ENCODE measurements at places on chromosomes 13 and 19.

DNA sequence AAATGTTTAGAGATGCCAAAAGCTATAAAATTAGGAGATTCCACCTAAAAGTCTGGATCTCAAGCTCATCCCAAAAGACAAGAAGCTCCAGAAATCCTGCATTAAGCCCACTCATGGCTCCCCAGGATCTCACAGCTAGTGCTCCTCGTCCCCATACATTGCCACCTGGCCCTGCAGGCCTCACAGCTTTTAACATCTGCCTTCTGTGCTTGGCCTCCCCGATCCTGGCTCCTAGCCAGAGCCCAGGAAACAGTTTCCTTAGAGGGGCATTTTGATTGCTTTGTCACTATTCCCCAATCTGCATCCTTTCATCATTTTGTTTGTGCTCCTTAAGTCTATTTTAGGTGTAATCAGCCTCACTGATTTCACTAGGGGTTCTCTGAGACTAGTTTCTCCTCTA lies 14.5 kb upstream of the DCT start:
- no peak for DNase-seq

- DNase-seq, result no peak
Measured at GRCh38 chr19:44647144-44647543, 3.4 kb downstream of the PVR start.

DNA sequence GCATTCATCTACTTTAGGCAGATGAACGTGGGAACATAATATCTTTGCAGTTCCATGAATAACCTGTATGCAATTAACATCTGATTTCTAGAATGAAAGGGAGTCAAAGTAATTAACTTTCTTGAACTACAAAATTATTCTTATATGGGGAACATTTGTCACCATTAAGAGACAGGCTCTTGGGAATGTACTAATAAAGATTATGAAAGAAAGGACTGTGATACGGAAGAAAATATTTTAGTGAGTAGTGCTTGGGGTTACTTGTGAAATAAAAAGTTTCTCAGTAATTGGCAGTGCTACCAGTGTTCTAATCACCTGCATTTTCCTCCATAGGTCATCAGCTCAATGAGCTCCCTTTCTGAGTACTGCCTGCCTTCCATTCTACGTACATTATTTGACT lies 85.4 kb downstream of the FRY start:
- no peak for DNase-seq

DNA sequence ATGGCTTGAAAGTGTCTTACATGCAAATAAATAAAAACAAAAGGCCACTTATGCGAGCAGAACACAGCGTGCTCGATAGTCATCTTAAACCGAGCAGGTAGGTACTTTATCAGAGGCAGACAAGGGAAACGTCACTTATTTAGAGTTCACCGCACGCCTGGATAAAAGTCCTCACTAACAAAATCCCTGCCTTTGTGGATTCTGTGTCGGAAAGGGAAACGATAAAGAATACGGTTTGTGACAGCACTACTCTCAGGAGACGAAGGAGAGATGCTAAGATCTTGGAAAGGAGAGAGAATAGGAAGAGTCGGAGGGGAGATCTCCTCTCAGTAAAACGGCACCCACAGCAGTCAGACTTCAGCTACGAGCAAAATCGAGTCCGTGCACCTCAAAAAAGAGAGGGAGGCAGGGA lies 581 bp downstream of the RCBTB1 start:
- DNase-seq, result no peak

DNA sequence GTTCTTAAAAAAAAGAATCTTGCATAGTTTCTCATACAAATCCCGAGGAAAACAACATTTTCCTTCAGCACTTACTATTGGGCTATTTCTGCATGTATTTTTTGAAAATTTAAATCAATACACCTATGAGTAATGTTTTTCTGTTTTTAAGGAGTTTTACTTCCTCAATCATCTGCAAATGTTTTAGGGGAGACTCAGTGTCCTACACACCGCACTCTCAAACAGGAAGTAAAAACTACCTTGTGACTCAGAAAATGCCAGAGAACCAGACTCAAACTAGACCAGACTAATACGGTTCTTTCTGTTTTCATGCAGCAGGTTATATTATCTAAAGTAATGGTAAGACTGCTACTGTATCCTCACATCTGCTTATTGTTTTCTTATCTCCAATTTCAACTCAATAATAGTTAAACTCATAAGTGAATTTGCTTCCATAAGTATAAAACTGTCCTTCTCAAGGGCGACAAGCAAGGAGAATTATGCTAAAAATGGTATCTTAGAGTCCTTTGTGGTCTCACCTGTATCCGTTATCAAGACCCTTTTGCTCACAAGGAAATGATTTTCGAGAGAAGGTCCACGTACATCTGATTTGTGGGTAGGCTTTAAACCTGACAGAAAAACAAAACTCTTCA lies 52.5 kb downstream of the FLT3 start:
- DNase-seq, result peak; percentile 91

GRCh38 chr19:37817180-37817981 lies 38.0 kb upstream of the ZNF573 start:
- DNase-seq, result no peak

DNA sequence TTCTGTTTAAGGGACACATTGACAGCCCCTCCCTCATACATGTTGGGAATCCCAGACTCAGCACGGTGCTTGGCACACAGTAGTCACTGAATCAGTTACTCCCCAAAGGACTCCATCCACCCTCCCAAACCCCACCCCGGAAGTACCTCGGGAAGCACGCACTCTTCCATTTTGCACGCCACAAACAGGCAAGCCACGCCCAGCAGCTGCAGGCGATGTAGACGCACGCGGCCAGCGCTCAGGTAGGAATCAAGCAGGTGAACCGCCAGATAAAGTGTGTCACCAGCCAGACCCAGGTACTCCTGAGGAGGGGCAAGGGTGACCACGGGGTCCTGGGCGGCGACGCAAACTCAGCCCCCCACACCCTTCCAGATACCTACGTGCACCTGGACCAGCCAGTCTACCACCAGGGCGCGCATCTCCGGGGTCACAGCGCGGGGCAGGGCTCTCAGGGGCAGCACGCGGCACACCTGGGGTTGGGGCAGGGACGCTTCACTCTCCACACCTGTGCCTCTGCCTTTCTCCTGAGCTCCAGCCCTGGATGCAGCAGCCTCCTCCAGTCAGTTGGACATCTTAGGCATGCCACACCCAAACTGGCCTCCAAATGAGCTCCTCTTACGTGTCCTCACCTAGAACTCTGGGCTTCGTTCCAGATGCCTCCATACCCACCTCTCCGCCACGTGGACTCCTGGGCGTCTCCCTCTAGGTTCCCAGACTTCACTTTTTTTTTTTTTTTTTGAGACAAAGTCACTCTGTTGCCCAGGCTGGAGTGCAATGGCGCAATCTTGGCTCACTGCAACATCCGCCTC lies 1.9 kb downstream of the CCNP start:
- DNase-seq, result no peak

- peak; percentile 93 for DNase-seq
Measured at GRCh38 chr13:67554286-67554685, 324.1 kb upstream of the PCDH9 start.

DNA sequence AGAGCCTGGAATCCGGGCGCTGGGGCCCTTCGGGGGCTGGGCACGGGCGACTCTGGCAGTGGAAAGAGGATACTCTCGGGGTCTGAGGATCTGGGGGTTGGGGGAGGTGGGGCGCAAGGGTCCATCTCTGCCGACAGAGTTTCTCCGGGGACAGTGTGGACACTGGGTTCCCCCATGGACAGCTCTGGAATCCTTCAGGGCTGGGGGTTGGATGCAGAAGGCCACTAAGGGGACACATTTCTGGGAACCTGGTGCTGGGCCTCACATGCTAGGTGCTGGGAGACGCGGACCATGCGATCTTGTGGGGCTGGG lies 2.3 kb downstream of the TGFBR3L start:
- DNase-seq, result no peak

DNA sequence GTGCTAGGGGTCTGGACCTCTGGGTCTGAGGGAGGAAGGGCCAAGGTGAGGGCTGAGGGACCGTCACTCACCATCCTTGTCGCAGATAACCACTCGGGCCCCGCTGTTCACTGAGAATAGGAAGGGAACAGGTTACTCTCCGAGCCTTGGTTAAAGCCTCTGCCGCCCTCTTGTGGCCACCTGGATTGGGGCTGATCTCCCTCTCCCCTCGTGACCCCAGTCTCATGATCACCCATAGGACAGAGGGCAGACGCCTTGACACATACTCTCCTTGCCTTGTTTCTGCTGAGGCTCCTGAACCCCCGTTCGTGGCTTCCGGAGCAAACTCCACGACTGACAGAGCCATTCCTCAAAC lies 580 bp downstream of the HSD17B14 start:
- DNase-seq, result peak; percentile 81

DNA sequence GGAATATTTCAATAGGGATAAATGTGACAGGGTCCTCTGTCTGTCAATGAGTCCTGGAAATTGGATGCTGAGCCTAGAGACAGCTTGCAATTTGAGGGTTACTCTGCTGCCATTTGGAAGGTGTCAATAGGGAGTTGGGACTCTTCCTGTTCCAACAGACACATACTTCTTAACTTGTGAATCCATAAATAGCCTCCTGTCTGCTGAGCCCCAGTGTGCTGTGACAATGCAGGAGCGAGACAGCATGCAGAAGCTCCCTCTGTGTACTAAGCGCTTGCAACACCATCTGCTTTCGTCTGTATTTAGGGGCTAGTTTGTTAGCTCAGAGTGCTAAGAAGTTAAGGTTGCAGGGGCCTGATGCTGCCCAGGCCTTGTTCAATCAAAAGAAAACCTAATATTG lies 58.5 kb upstream of the GPR12 start:
- DNase-seq, result no peak

GRCh38 chr19:17999684-18000479 lies 8.1 kb upstream of the ARRDC2 start:
- no peak for DNase-seq

DNA sequence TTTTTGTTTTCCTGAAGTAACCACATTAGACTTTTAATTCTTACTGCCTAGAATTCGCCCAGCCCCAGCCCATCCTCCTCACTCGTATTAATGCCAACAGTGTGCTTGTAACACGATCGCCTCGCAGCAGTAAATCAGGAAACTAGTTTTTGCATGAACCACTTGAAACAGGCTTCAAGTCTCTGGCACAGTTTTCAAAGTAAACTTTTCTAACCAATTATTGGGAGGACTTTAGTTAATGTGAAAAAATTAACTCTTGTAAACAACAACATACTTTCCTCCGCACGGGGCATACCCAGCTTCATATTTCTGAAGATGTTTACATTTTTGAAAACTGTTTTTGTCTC lies 39.2 kb downstream of the TNFRSF19 start:
- no peak for DNase-seq

DNA sequence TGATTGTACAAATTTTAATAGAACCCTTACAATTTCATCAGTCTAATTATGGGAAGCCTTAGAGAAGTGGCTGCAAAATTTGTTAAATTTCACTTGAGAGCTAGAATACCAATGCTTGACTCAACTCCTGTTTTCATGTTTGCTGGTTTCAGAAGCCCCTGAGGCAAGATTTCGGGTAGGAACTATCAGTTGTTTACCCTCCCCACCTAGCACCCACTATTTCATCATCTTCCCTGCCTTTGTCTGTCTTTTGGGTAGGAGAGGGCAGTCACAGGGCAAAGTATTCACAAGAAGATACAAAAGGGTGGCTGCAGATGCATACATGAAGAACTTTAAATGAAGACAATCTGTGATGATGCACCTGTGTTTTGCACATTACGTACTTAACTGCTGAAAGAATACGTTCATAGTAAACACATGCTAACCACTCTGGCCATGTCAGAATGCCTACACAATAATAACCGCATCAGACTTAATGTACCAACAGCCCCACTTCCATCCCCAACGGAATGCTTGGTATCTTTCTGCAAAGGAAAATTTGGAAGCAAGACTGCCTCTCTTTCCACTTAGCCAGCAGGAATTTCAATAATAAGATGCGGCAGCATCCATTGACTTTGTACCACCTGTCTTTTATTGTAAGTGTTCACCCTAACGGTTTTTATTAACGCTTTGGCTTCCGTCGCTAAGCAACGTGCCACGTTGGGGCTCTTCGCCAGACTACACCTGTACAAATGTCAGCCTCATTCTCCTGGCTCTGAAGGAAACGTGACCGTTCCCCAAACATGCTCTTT lies 30.4 kb downstream of the TPT1 start:
- no peak for DNase-seq

GRCh38 chr13:113298043-113298945 lies 1.3 kb downstream of the LAMP1 start:
- peak; percentile 47 for DNase-seq

GRCh38 chr13:41004875-41005693 lies 14.0 kb downstream of the ELF1 start:
- peak; percentile 96 for DNase-seq

DNA sequence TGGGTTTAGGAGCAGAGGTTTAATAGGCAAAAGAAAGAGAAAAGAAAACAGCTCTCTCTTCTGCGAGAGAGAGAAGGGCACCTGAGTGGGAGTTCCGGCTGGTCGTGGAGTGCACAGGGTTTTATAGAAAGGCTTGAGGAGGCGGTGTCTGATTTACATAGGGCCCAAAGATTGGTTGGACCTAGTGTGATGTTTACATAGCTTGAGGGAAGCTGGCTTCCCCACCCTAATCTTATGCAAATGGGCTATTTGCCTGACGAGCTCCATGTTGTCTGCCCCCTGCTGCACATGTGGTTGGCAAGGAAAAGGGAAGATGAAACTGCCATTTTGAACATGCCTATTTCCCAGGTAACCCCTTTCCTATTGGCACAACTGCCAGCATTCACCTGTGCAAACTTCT lies 21.5 kb upstream of the MEDAG start:
- DNase-seq, result no peak

- no peak for DNase-seq
Measured at GRCh38 chr13:40814803-40815202, 25.4 kb downstream of the SLC25A15 start.

DNA sequence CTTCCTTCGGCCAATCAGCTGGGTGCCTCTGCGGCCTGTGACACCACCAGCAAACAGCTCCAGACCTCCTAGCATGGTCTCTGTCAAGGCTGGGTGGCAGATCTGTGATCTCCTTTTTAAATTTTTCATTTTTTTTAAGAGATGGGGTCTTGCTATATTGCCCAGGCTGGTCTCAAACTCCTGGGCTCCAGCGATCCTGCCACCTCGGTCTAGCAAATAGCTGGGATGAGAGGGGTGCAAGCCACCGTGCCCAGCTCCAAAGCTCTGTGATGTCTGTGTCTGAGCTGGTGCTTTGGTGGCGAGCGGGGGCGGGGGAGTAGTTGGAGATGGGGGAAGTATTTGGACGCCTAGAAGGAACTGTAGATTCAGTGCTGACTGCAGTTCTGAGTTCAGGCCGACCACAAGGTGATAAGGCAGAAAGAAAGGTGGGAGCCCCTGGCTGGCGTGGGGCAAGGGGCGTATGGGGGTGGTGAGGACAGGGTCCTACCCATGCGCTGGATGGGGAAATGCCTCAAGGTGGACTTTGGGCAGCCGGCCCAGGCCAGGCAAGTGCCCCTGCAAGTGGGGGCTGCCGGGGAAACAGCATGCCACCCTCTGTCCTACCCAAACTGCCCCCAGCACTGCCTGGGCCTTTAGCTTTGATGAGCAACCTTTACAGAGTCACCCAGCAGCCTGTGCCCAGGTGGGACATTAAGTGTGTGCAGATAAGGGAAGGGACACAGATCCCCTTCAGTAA lies 5.5 kb downstream of the DPP9 start:
- no peak for DNase-seq
